ENCODE measurements at places on chromosomes 7 and 10.

DNA sequence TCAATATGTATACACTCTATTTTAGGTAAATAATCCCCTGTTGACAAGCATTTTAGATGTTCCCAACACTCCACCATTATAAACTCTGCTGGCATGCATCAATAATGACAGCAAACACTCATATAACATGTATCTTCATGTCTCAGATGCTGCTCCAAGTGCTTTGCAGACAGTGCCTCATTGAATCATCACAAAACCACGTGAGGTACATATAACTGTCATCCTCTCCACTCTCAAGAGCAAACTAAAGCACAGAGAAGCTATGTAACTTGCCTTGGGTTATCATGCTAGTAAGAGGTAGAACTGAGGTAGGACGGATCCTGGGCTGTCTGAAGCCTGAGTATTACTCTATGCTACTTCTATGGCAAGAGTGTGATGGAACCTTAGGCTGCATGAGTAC is 72.5 kb upstream of the GSDME start:
- no peak for DNase-seq

GRCh38 chr10:6218692-6219493 is 16.2 kb downstream of the PFKFB3 start:
- no peak for DNase-seq

- no peak for DNase-seq
These were observed 13.9 kb downstream of the HDAC9 start for GRCh38 chr7:18509481-18509880.

GRCh38 chr7:1829111-1829510 is 159.0 kb downstream of the ELFN1 start:
- no peak for DNase-seq

GRCh38 chr7:30869794-30870611 is 41.6 kb upstream of the AQP1 start:
- DNase-seq, result no peak

DNA sequence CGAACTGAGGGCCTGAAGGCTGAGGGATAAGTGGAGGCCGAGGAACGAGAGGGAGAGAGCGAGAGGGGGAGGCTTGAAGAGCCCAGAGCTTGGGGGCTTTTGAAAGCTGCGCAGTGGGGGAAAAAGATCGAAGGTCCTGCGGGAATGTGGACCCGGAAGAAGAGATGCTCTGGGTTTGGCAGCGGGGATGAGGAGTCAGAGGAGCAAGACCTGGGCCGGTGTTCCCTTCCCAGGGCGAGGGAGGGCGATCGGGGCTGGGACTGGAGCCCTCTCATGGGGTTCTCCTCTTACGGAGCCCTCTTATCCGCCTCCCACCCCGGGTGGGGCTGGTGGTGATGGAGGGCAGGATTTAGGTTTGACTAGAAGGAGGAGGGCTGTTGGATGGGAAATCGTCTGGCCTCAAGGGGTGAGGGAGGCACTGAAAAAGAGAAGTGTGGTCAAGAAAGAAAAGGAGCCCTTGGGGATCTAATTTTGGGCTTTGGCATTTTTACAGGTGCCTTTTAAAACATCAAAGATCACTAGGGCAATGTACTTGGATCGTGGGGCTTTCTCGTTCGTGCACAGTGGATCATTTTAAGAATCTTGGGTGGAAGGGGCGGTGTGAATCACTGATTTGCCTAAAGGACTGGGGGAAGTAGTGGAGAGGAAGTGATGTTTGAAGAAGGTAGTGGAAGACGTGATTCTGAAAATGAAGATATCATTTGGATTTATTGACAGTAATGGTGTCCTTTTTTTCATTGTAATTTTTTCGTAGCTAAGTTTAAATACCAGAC is 637 bp downstream of the SAMD8 start:
- DNase-seq, result no peak

- no peak for DNase-seq
These were observed 7.9 kb downstream of the SFRP5 start for GRCh38 chr10:97763947-97764346.

DNA sequence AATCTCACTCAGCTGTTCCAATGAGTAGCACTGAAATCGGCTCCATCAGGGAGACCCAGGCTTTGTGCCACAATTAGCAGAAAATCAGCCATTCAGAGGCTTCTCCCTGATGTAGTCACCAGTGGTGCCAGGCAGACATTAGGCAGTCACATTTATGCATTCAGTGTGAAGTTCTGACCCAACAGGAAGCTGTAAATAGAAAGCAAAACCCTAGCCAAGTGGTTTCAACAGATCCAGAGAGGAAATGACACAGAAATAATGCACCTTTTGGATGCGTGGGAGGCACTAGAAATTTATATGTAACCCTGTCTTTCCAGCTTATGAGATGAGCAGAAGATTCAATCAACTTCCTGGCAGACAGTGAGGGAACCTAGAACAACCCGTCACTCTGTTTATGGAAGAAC is 186.4 kb downstream of the PDE1C start:
- DNase-seq, result no peak

DNA sequence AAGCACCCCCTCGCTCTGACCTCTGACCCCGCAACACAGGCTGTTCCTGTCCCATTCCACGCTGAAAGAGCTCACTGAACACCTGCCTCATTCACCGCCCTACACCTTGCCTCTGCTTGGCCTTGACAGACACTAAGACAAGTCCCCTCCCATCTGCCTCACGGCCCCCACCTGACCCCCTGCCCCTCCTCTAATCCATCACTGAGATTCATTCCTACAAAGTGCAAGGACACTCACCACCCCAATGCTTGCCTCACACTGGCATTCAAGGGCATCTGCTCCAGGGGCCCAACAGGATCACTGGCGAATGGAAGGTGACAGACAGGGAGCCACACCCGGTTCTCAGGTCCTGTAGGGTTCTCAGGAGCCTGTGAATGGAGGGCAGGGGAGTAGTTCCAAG is 68.1 kb upstream of the NANOS1 start:
- DNase-seq, result no peak

DNA sequence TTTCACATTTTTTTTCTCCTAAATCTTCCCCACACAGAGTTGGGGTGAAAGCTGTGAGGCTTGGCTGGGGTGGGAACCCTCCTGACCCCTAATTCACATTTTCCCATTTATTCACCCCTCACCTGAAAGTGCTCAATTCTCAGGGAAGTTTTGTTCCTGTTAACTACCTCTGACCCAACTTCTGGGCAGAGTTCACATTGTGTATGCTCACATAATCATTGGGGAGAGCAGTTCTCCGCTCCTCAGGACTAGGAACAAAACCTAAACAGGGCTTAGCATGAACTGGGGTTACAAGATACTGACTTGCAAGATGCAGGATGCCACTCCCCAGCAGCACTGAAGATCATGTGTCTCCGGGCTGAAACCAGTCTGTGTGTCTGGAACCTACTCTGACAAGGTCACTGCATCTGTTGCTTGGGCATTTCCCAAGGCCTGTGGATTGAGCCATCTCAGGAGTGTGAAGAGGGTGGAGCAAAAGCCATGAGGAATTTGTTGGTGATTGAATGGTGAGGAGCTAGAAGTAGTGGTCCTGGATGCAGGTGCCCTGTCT is 258.1 kb upstream of the IGFBP3 start:
- DNase-seq, result no peak

GRCh38 chr7:91280185-91280584 is 16.0 kb downstream of the FZD1 start:
- DNase-seq, result no peak

DNA sequence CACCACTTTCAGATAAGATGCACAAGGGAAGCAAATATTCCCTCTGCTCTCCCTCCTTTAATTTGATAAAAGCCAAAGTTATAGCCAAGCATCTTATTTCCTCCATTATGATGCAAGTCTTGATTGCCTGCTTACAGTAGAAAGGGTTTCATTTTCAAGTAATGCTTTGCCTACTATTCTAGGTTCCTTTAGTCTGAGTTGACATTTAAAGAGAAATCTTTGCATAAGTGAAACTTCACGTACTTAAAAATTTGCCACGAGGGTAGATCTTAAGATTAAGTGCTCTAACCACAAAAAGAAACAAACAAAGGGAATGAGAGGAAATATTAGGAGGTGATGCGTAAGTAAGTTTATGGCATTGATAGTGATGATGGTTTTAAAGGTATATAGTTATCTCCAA is 78.1 kb upstream of the VWDE start:
- no peak for DNase-seq

GRCh38 chr10:22612318-22612717 is 102.1 kb downstream of the PIP4K2A start:
- DNase-seq, result no peak

GRCh38 chr10:90227217-90227656 is 525.8 kb downstream of the KIF20B start:
- peak; percentile 4 for DNase-seq
